CD8-positive, alpha-beta memory T cell (primary cell): ENCODE measurements at places on chromosomes 5 and 9.

- DNase-seq: no peak
Observed at GRCh38 chr5:153400931-153401330, 89.5 kb upstream of the GRIA1 start.

DNA sequence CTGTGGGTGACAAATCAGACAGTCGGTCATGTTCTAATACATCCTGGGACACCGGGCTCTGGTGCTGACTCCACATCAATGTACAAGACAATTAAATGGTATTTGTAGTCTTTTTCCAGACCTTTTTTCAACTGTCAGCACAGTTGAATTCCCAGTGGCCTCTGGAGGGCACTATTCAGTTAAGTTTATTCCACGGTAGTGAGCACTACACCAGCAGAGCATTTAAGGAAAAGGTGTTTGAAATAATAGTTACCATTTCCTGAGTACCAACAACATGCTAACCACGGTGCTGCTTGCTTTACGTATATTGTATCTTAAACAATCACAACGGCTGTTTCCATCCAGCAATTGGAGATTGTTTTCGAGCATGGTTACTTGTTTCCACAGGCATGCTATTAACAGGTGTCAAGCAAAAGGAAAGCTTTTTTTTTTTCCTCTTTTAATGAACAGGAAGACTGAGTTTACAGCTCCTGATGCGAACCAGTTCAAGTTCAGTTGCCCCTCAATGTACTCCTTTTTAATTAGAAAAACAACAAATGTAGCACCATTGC, 186.7 kb downstream of the PDZD2 start:
- no peak for DNase-seq

DNA sequence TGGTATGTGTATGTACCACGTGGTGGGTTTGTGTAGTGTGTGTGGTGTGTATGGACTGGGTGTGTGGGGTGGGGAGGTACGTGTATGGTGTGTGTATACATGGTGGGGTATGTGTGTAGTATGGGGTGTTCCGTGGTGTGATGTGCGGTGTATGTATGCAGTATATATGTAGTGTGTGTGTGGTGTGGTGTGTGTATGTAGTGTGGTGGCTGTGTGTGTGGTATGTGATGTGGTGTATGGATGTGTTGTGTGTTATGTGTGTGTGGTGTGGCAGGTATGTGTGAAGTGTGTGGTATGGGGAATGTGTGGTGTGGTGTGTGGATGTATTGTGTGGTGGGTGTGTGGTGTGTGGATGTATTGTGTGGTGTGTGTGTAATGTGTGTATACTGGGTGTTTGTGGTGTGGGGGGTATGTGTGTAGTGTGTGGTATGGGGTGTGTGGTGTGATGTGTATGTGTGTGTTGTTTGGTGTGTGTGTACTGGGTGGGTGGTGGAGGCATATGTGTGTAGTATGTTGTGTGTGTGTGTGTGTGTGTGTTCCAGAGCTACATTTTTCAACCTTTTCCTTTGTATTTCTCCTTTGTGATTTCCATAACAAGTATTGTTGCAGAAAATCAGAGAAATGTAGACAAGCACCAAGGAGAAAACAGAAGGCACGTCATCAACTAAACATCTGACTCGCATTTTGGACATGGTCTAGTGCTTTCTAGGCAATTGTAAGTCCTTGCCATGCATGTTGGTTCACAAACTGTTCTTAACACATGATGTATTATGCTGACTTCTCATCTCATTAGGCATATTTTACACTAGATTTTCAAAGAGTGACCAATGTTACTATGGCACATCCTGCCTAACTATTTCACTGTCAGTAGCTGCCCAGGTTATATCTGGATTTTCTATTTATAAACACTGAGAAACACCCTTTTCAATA, 13.2 kb downstream of the SEMA4D start:
- no peak for DNase-seq

DNA sequence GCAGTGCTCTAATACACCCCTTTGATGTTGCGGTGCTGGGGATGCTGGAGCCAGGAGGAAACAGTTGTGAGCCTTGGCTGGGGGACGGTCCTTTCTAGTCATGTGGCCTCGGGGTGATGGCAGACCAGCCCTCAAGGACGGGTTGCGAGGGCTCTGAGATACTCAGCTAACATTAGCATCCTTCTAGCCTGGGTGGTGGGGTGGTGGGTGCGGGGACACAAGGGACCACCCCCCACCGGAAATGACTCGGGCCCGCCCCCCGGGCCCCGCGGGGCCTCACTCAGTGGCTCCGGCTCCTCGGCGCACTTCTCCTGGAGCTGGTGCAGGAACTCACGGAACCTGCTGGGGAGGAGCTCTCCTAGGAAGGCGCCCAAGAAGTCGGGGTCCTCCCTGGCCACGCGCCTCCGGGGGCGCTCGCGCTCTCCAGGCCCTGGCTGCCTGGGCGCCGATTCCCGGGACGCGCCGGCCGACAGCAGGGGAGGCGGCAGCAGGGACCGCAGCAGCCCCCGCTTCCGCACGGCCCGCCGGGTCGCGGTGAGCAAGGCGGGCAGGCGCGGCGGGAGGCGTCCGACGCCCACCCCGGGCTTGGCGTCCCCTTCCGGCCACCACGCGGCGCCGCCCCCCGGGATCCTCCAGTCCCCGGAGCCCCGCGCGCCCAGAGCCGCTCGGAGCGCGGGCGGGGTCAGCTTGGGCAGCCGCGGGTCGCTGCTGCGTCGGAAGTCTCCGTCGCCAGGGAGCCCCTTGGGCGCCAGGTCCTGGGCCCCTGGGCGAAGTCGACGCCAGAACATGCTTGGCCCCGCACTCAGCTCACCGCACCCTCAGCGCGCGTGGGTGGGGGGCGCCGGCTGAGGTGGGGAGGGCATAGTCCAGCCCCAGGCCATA, 873 bp downstream of the C9orf50 start:
- no peak for DNase-seq

DNA sequence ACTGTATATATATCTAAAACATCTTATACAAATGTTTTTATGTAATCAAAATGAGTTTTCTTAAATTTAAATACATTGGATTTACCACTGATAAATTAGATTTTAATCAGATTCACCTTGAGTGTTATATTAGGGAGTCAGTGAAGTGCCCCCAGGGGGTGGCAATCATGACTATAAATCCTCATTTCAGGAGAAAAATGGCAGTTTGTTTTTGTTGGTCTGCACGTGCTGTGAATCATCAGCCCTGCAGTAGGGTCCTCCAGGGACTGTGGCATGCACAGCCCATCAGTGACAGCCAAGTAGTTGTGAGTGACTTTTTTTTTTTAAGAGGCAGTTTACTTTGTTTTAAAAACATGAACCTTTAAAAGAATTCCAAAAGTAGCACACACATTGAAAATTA, 65.2 kb downstream of the ZSWIM6 start:
- no peak for DNase-seq

DNA sequence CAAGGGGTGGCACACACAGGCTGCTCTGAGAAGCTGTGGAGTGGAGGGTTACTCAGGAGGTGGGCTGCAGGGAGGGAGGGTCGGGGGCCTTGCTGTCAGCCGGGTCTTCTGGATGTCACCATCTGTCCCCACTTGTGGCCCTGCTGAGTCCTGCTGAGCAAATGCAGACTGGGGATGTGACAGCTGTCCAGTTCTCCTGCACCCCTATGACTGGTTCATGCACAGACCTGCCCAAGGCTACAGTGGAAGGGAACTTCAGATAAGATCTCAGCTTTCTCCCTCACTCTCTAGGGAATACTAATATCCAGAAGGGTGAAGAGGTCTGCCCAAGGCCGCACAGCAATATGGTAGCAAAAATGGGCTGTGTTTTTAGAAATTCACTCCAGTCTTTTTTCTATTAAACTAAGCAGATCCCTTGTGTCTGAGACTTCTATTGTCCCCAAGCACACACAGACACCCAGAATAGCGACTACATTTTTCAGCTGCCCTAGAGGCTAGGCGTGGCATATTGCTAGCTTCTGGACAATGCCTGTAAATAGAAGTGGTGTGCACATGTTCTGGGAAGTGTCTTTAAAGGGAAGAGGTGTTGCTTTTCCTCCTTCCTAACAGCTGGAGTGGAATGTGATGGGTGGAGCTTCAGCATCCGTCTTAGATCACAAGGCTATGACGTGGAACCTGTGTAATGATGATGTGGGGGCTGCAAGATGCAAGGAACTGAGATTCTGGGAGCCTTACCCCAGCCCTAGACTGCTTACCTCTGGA, 51.1 kb upstream of the TBC1D2 start:
- no peak for DNase-seq

DNA sequence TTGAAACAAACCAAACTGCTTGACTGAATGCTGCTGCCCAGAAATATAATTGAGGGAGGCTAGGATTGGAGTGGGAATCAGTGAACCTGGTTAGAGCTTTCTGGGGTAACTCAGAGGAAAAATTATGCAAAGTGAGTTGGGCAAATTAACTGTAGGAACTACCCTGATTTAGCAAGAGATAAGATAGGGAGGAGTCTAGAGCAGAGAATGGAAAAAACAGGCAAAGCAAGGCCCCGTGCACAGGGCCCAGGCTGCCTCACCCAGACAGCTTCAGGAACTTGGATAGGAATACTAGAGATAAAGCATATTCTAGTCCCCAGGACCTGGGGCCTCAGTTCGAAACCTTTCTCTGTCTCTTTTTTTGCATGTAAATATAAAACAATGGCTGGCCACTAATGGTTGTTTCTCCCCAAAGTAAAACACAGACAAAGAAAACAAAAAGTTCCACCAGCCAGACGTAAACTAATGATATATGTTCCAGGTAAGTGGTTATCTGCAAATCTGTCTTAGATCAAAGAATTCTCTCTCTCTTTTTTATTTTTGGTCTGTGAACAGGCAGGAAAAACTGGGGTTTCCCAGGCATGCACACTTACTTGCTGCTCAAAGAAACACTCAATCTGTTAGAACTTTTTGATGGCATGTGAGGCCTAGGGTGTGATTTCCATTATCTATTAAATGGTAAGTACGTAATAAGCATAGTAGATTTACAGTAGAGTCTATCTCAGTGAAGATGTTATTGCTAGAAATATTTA, 168.1 kb upstream of the MAP3K1 start:
- DNase-seq: no peak

DNA sequence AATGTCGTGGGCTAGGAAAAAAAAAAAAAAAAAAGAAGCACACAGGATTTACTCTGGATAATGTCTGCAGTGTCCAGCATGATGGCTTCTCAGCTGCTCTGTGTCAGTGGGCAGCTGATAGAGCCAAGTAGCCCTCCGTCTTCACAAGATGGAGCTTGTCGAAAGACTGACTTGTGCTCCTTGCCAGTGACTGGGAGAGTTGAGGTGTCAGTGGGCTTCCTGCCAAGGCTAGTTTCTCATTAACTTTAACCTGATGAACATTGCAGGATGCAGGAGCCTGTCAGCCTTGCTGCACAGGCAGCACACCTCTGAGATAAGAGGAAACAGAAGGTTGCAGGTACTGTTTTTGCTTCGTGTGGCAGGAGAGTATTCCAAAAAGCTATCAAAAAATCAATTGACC, 171.4 kb upstream of the SGCD start:
- no peak for DNase-seq

GRCh38 chr9:137030538-137031527, 1.1 kb downstream of the FUT7 start:
- DNase-seq: no peak

- no peak for DNase-seq
Observed at GRCh38 chr5:41918105-41918504, 7.0 kb upstream of the FBXO4 start.

- DNase-seq: no peak
Observed at GRCh38 chr5:168809218-168809617, 230.1 kb upstream of the PANK3 start.

GRCh38 chr5:37478121-37478894, 99.2 kb downstream of the WDR70 start:
- no peak for DNase-seq
